SJCRH30 (cell line): ENCODE measurements at places on chromosomes 13 and 19. TPM values are rescaled to one million over a fixed set of nuclear protein-coding genes. Genes with fewer than 3 reads are reported as not detected.

DNA sequence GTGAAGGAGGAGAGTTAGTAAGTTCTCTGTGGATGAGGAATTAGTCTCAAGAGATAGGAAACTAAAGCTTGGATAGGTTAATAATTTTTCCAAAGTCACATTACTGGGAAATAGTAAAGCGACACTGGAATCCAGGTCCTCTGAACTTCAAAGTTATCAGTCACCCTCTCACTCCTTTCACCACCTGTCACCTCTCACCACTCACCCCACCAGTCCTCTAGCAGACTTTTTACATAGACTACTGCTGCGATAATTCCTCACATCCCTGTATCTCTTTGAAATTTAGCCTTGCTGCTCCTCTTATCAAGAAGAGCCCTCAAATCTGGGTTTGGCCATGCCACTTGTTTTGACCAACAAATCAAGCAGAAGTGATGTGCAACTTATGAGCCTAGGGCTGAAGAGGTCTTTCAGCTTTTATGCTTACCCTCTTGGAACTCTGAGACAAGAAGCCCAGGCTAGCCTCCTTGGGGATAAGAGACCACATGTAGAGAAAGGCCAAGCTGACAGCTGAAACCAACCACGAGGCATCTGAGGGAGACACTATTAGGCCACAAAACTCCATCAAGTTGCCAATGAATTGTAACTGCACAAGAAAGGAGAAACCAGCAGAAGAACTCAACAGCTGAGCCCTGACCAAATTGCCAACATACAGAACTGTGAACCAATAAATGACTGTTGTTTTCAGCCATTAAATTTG, 41.2 kb downstream of the STARD13 start:
- DNase-seq = peak; percentile 38
- peaks cover 20% of the 10 kb centered on the region for H3K36me3 ChIP-seq
- 0 out of 2 replicates have a peak overlapping the region, but pooled peaks have one; percentile 2 for H3K27ac ChIP-seq
- no peaks in the 10 kb centered on the region for H3K27me3 ChIP-seq
- H3K4me1 ChIP-seq = peaks cover 19% of the 10 kb centered on the region
- H3K4me3 ChIP-seq = no peak overlapping the region

Gene KLC3
- total RNA-seq = not detected in 2 replicates

DNA sequence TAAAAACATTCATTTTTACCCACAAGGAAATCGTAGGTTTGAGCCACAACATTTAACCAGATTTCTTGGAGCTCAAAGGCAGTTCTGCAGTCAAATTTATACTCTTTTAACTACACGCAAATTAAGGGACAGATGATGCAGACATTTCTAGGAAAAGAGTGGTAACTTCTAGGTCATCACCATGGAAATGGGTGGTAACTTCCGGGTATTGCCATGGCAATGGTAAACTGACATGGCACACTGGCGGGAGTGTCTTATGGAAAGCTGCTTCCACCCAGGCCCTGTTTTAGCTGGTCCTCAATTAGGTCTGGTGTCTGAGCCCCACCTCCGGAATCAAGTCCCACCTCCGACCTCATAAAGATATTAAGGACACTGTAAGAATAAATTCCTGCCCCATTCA, 10.4 kb upstream of the LYPD5 start:
- H3K27me3 ChIP-seq = no peaks in the 10 kb centered on the region
- H3K36me3 ChIP-seq = no peaks in the 10 kb centered on the region
- H3K4me1 ChIP-seq = no peaks in the 10 kb centered on the region
- DNase-seq = no peak
- H3K27ac ChIP-seq = no peak overlapping the region

DNA sequence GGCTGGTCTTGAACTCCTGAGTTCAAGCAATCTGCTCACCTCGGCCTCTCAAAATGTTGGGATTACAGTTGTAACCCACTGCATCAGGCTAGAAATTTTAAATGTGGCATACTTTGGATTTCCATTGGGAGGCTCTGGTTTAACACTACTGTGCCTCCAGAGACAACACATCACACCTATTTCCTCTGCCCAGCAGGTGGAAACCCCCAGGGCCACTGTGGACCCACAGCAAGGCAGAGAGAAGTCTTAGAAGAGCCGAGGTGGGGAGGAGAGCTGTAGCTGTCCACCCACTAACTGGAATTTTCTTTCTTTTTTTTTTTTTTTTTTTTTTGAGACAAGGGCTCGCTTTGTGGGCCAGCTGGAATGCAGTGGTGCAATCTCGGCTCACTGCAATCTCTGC, 39.4 kb downstream of the IER2 start:
- H3K4me1 ChIP-seq = no peaks in the 10 kb centered on the region
- no peak overlapping the region for H3K27ac ChIP-seq
- H3K27me3 ChIP-seq = no peaks in the 10 kb centered on the region; the same call in 1 of the 2 replicates
- DNase-seq = no peak
- H3K36me3 ChIP-seq = no peaks in the 10 kb centered on the region
- no peak overlapping the region for H3K4me3 ChIP-seq

DNA sequence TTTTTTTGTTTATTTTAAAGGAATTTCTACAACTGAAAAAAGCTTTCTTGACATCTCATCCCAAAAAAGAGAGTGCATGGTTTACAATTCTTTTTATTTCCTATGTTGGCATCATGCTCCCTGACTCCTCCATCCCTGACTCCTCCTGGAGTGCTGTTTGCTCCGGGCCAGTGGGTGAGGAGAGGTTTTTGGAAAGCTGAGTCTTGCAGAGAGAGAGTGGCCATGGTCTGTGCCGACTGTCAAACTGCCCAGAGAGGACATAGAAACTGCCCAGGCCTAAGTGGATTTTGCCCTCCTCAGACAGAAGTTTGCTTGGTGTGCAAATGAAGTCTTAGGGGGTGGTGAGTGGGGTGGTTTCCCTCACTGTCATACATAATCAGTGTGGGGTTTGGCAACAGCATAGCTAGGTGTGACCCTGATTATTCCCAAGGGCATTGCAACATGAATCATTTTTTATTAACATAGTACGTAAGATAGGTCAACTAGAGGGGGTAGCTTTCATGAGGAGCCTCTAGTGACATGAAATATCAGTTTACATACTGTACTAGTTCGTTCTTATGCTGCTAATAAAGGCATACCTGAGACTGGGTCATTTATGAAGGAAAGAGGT, 179.8 kb upstream of the UBL3 start:
- H3K36me3 ChIP-seq = no peaks in the 10 kb centered on the region
- no peak overlapping the region for H3K27ac ChIP-seq
- H3K4me3 ChIP-seq = no peak overlapping the region
- no peaks in the 10 kb centered on the region for H3K27me3 ChIP-seq
- H3K4me1 ChIP-seq = peaks cover 17% of the 10 kb centered on the region
- no peak for DNase-seq

GRCh38 chr13:66218583-66218982, 1011.6 kb downstream of the PCDH9 start:
- no peak overlapping the region for H3K4me3 ChIP-seq
- no peaks in the 10 kb centered on the region for H3K36me3 ChIP-seq
- no peak for DNase-seq
- H3K4me1 ChIP-seq = no peaks in the 10 kb centered on the region
- H3K27ac ChIP-seq = no peak overlapping the region
- no peaks in the 10 kb centered on the region for H3K27me3 ChIP-seq

Gene ATP12A
- 0.06 TPM in 1 of 2 replicates, not detected in the other for total RNA-seq

DNA sequence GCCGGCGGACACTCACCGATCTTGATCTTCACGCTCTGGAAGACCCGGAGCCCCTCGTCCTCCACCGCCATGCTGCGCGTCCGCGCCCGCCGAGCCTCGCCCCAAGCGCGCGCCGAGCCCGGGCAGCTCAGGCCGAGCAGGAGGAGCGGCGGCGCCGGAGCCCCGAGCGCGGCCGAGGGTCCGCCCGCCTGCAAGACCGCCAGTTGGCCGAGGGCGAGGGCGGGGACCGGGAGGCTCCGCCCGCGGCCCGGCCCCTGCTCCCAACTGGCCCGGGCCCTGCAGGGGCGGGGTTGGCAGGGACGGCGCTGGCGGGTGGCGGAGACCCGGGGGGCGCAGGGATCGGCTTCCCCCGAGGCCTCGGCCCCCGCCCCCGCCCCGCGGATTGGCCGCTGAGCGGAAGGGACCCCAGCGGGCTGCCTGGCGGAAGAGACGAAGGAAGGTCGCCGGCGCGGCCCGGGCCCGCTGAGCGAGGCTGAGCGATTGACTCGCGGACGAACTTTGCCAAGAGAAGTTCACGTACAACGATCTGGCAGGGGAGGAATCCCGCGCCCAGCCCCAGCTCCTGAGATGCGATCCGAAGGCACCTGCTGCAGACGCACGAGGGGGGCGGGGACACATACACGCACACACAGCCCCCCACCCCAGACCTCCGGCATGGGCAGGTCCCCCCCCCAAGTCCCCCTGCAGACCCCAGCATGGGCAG, at the start of gene RASA3:
Gene RASA3 (minus strand): TSS at position 205 of the 703 bp plus-strand sequence. CDS start 134 bp downstream, at position 71.
- H3K27ac ChIP-seq = peak within 1 kb of the TSS; percentile 48
- DNase-seq = peak; percentile 77
- peak within 1 kb of the TSS; percentile 79 for H3K4me3 ChIP-seq
- peaks cover 12% of the 10 kb centered on the region; the same call in 1 of the 2 replicates for H3K4me1 ChIP-seq
- no peaks in the 10 kb centered on the region for H3K36me3 ChIP-seq

GRCh38 chr19:55398200-55398925, 9.2 kb downstream of the UBE2S start:
- no peak overlapping the region for H3K27ac ChIP-seq
- no peaks in the 10 kb centered on the region for H3K4me1 ChIP-seq
- no peak for DNase-seq
- no peaks in the 10 kb centered on the region for H3K27me3 ChIP-seq
- H3K4me3 ChIP-seq = no peak overlapping the region
- peaks cover 28% of the 10 kb centered on the region for H3K36me3 ChIP-seq

DNA sequence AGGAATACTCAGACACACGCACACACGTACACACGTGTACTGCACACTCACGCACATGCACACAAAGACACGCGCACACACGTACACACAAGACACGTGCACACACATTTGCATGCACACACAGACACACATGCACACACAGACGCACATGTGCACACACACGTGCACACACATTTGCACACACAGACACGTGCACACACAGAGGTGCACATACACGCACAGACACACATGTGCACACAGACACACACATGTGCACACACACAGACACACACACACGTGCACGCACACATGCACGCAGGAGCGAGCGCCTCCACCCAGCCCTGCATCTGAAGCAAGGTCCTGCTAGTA, 81.1 kb downstream of the GADD45B start:
- H3K27me3 ChIP-seq = no peaks in the 10 kb centered on the region
- H3K4me1 ChIP-seq = no peaks in the 10 kb centered on the region
- DNase-seq = no peak
- no peak overlapping the region for H3K4me3 ChIP-seq
- H3K27ac ChIP-seq = no peak overlapping the region
- H3K36me3 ChIP-seq = no peaks in the 10 kb centered on the region

Gene PEX11G
- total RNA-seq = not detected in 2 replicates

DNA sequence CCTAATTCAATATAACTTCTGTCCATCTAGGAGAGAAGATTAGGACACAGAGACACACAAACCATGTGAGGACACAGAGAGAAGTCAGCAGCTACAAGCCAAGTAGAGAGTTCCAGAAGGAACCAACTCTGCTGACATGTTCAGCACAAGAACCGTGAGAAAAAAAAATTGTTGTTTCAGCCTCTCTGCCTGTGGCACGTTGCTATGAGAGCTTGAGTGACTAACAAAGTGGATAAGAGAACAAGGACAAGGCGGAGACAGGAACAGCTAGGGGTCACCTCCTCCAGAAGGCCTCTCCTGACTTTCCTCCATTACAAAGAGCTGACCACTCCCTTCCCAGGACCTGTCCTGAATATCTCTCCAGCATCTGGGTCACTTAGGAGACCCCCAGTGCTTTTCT, 5.6 kb upstream of the SIGLEC12 start:
- no peaks in the 10 kb centered on the region for H3K36me3 ChIP-seq
- no peak overlapping the region for H3K4me3 ChIP-seq
- H3K4me1 ChIP-seq = no peaks in the 10 kb centered on the region
- no peak overlapping the region for H3K27ac ChIP-seq

Gene CYP2B6
- total RNA-seq = not detected in 2 replicates

DNA sequence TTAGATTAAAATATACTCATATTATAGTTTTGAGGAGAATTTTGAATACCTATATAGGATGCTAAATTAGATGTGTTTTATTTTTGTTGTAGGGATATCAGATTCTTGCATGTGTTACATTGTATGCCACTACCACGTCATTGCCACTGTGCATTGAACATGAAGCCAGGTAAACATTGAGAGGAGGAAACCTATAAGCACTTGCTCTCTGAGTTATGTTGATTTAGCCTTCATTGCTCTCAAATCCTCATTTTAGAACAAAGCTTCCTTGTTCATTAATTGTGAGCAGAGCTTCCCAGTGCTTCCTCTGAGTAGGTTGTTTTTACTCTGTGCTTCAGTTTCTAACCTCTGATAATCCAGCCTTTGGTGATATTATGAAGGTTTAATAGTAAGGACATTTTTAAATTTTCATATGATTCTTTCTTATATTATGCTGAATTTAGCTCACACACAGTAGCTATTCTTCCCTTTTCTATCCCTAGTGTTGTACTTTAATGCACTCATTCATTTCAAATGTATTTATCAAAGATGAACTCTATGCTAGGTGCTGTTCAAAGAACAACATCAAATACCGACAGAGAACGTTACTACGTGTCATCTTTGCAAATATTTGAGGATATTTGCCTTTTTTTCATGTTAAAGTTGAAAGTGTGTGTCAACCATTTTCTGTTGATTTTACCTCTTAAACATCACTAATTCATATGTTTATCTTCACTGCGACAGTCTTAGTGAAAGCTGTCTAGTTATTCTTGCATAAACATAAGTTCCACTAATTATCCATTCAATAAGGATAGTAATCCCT, 1448.0 kb upstream of the MIR17HG start:
- no peaks in the 10 kb centered on the region for H3K4me1 ChIP-seq
- H3K27me3 ChIP-seq = no peaks in the 10 kb centered on the region
- DNase-seq = no peak
- no peak overlapping the region for H3K27ac ChIP-seq

Gene FBXO17
- 4.6 and 5.3 TPM in 2 replicates for total RNA-seq

GRCh38 chr13:27001705-27002104, 169.9 kb downstream of the USP12 start:
- no peak for DNase-seq
- no peaks in the 10 kb centered on the region for H3K36me3 ChIP-seq
- H3K27ac ChIP-seq = no peak overlapping the region
- no peaks in the 10 kb centered on the region for H3K27me3 ChIP-seq
- no peak overlapping the region for H3K4me3 ChIP-seq

DNA sequence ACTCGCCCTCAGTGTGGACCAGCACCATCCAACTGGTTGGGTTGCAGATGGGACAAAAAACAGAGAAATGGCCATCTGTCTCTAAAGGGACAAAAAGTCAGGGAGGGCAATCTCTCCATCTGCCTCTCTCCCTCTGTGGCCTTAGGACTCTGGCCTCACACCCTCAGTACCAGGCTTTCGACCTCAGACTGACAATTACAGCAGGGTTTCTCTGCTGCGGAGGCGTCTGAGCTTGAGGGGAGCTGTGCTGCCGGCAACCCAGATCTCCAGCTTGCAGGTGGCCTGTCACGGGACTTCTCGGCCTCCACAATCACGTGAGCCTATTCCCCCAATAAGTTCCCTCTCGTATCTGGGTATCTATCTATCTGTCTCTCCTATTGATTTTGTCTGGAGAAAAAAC, 27.7 kb downstream of the MLLT1 start:
- no peaks in the 10 kb centered on the region for H3K4me1 ChIP-seq
- H3K27ac ChIP-seq = no peak overlapping the region
- DNase-seq = no peak
- no peak overlapping the region for H3K4me3 ChIP-seq
- H3K27me3 ChIP-seq = no peaks in the 10 kb centered on the region

Gene KLF1
- 0.06 TPM in 1 of 2 replicates, not detected in the other for total RNA-seq

Gene JSRP1
- 40.1 and 50.2 TPM in 2 replicates for total RNA-seq

Gene GPR12
- total RNA-seq = not detected in 2 replicates

Gene IGFL4
- total RNA-seq = not detected in 2 replicates
